ENCODE measurements at places on chromosomes 6 and 20.

- DNase-seq = no peak
These were observed 1106.2 kb upstream of the GJE1 start for GRCh38 chr6:141026504-141026903.

DNA sequence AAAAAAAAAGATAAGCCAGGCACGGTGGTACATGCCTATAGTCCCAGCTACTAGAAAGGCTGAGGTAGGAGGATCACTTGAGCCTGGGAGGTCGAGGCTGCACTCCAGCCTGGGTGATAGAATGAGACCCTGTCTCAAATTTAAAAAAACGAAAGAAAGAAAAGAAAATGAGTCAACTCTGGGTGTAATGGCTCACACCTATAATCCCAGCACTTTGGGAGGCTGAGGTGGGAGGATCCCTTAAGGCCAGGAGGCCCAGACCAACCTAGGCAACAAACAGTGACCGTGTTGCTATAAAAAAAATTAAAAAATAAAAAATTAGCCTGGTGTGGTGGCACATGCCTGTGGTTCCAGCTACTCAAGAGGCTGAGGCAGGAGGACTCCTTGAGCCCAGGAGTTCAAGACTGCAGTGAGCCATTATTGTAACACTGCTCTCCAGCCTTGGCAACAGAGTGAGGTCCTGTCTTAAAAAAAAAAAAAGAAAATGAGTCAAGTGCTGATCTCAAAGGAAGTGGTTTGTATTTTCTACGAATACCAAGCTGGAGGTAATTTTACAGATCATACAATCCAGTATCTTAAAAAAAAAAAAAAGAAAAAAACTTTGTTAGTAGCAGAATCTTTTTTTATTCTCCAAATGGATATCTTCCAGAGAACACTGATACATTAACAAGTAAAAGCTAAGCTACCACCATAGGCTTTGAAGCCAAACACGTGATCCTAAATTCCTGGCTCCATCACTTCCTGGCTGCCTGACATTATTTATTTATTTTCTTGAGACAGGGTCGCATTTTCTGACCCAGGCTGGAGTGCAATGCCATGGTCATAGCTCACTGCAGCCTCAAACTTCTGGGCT lies 5.7 kb downstream of the COMMD7 start:
- no peak for DNase-seq

DNA sequence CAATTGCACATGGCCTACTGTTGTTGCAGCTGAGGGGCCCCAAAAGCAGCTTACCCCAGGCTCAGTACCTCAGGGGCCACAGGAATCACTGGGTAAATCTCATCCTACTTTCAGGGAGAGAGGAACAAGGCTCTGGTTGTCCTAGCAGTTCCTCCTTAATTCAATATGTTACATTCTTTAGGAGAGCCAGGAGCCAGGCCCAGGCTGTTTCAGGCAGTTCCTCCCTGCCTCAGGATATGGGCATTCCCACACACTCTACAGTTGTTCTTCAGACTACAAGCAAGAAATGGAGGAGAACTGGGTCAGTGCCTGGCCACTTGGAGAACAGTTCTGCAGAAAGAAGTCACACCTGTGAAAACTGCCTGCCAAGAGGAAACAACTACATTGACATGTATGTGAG lies 9.6 kb upstream of the BTN3A2 start:
- no peak for DNase-seq

DNA sequence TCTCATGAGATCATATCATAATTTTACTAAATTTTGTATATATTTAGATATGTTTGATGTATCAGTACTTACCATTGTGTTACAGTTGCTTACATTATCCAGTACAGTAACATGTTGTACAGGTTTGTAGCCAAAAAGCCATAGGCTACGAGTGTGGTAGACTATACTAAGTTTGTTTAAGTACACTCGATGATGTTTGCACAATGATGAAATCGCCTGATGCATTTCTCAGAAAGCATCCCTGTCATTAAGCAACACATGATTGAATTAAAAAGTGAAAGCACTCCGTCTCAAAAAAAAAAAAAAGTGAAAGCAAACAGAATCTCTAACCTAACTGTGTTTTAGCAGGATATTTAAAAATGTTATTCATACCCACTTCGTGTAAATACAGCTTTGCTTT lies 104.9 kb upstream of the TFAP2D start:
- DNase-seq = no peak

DNA sequence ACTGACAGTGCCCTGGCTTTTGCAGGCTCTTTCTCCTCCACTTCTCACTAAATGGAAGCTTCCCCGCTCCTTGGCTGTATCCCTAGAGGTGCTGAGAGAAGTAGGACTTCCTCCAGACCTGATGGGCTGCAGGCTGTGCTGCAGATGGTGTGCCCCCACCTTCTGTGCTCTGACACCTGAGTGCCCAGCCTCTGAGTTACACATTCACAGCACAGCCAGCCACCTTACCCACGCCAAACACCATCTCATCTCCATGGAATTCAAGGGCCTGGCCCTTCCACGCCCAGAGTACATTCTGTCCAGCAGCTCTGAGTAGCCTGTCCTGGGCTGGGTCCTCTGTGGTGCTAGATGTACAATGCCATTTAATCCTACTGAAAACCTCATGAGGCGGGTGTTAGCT lies 5.3 kb downstream of the SFTA2 start:
- no peak for DNase-seq

- no peak for DNase-seq
These were observed 8.1 kb downstream of the CAPN11 start for GRCh38 chr6:44166591-44167184.

DNA sequence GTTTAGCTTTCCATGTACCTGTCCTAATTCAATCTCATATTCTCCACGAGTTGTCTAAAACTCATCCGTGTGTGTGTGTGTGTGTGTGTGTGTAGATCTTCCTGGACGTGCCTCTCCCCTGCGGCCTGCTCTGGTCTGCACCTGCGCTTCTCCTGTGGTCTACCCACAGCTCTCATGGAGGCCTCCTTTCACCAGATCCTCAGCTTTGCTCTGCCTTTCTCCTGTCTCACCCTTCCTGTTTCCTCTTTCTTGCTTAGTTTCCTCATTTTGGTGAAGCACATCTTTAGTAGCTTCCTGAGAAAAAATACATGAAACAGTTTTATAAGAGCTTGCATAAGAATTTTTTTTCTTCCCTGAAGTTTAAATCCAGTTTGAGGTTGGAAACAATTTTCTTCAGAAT lies 18.1 kb downstream of the SLX4IP start:
- no peak for DNase-seq

DNA sequence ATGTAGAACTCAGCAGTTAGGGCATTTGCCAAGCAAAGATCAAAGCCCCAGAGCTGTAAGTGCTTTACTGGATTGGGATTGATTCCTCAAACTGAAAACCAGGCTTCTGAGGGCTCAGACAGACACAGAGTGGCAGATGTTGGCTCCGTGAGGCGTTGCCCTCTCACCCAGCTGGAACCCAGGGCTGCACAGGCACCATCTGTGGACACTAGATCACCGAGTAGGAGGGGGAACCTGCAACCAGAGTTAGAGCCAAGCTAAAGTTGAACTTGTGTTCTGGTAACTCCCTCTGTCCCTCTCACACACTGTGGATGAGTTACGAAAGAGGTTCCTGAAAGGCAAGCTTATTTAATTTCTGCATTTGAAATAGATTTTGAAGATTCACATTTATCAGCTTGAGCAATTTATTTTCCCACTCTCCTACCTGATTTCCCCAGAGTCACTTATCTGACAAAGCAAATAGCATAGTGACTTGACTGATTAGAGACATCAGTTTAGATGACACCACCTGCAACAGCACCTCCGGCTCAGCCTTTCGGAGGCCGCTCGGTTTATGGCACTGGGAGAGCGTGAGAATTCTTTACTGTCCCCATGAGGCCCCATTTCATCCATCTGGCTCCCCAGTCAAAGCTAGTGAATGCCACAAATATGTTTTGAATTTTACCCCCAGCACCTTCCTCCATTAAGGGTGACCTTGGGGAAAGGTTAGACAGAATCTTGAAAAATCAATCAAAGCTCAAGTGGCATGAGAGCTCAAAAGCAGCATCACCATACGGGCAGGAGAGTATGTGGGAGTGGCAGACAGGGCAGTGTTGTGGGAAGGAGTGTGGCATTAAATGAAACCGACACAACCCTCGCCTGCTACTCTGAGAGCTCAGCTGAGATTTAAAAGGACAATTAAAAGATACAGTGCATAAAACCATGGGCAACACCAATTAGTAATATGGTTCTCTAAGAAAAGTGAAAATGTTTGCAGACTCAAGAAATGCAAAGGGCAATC lies 48.5 kb downstream of the RPF2 start:
- no peak for DNase-seq

GRCh38 chr6:5565971-5566370 lies 304.7 kb downstream of the FARS2 start:
- no peak for DNase-seq

DNA sequence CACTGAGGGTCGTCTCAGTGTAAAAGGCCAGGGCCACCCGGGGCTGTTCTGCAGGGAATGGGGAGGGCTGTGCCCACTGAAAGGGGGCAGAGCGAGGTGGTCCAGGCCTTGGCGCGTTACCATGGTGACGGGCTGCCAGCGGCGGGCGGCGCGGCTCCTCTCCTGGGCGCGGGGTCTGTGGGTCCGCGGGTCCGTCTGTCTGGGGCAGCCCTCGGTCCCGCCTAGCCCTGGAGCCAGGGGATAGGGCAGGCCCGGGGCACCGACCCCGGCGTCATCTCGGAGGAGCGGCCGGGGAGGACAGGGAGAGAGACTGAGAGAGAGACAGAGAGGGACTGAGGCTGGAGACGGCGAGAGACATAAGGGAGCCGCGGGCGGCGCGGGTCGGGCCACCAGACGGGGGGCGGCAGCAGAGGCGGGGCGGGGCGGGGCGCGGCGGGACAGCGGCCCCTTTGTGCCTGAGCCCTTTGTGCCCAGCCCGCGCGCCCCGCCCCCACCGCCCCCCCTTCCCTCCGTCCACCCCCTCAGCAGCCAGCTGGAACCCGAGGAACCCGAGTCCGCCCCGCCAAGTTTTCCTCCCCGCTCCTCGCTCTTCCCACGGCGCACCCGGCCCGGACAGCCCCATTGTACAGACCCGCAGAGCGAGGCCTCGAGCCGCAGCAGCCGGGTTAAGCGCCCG lies at the start of gene KIAA1755:
KIAA1755 (minus strand) TSS at position 358 of the 676 bp plus-strand sequence; CDS start at position 123, 235 bp downstream.
- DNase-seq = no peak

- no peak for DNase-seq
These were observed 19.1 kb downstream of the TGM3 start for GRCh38 chr20:2314759-2315439.

- DNase-seq = no peak
These were observed 49.7 kb upstream of the TSHZ2 start for GRCh38 chr20:52922436-52922835.

GRCh38 chr6:84027340-84028181 lies 6.0 kb upstream of the MRAP2 start:
- DNase-seq = no peak

All from esophagus squamous epithelium (tissue), 5 donors.